ENCODE measurements at places on chromosomes 5 and 9.

DNA sequence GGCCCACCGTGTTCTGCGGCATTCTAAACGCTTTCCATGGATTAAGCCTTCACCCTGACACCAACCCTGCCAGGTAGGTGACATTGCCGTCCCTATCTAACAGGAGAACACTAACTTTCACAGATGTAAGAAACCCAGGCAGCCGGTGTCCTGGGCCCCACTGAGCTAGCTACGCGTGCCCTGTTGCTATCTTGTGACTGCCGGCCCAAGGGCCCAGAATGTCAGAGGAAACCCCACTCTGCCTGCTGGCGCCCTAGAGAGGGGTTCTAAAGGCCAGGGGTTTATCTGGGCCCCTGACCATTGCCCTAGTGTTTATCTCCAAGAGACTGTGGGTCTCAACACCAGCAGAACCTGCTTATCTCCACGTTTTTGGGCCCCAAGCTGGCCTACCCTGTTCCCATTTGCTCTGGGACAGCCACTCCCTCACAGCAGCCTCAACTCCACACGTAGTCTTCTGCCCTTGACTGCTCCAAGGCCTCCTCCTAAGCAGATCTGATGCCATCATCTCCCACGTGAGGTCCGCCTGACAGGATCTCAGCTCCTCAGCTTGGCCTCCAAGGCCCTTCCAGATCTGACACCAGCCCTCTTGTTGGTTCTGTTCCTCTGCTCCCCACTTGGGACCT lies 18.1 kb upstream of the ZBTB34 start:
- DNase-seq = peak; percentile 48

DNA sequence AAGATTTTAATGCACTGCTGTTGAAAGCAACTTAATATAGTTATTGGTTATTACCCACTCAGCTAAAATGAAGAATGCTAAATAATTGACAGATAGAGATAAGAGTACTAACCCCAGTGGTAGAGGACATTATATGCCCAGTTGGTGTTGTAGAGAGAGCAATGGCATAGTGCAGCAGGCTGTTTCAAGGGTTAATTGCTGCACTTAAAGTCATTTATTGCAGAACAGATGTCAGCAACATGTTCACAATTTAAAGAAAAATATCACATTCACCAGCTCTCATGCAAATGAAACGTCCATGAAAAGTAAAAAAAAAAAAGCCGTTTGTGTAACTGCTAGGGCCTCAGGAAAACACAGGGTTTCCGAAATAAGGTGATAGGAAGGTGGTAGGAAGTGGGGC lies 254.6 kb downstream of the MTRR start:
- DNase-seq = no peak

GRCh38 chr5:109177782-109178181 lies 232.0 kb downstream of the PJA2 start:
- no peak for DNase-seq

DNA sequence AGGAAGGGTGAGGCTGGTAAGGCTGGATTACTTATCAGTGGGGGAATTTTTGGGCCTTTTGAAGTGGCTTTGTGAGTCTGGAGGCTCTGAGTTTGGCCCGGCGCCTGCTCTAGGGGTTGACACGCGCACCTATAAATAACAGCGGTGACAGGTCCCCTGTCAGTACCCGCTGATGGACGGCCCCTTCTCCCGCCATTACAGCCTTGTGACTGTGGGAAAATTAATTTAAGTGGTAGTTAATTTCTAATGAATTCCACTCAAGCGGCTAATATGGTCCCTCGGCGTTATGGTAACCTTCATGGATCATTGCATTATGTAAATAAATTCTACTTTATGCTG lies 16.5 kb downstream of the MRPL36 start:
- no peak for DNase-seq

- no peak for DNase-seq
These were observed 1033.5 kb downstream of the EFNA5 start for GRCh38 chr5:106637275-106637674.

DNA sequence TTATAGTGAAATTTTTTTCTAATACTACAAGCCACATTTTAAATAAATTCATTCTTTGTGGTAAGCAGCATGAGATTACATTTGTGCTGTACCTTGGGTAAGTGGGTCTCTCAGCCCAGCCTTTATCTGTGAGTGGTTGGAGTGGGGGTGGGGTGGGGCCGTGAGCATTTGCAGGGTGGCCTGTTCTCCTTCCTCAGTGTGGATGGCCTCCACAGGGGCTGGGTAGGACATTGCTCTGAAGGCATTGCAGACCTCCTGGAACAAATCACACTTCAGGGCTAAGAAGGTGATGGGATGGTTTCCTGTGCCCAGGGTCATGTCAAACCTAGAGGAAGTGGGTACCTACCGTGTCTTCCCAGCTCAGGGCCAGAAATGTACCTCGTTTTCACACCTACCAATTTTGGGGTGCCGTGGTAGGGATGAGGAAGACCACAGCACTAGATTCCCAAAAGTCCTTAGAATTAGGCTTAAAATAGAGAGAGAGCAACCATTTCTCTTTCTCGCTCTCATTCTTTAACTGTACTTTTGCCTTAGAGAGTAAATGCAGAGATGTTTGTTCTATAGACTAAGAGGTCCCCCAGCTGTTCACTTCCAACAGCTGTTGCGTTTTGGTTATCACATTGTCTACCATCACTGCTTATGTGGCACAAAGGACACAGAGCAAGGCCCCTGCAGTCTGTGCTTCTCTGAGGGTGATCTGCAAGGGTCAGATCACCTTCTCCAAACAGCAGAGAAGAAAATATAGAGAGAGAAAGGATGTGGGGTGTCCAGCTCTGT lies 83.4 kb upstream of the CTSL start:
- no peak for DNase-seq

- DNase-seq = no peak
These were observed 145.2 kb downstream of the SLC25A46 start for GRCh38 chr5:110884005-110884404.

DNA sequence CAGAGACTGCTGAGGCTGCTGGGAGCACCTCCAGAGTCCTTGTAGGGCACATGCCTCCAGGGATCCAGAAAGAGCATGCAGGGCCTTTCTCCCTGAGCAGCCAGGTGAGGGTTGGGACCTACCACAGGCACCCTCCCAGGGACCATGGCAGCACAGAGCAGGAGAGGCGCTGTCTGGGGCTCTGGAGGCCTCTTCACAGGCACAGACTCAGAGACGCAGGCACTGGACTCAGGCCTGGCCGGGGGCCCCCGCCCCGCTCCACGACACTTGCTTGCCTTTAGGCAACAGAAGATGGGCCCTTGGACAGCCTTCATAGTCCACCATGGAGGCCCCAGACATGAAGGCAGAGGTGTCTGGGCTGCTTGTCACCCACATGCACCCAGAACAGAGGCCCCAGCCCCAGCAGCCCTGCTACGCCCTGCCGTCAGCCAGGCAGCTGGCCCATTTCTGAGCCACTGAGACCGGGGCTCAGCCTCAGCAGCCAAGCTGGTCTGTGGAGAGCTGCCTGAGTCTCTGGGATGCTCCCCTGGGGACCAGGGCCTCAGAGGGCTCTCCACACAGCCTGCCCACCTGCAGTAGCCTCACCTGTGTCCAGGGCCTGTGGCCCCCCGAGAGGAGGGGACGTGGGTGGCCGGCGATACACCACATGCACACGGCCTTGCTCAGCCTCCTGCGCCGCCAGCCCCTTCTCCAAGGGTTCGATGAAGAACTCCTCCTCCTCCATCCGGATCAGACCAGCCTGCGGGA lies 72.8 kb downstream of the ADAMTS2 start:
- DNase-seq = no peak

- peak; percentile 100 for DNase-seq
These were observed at the start of gene RC3H2 for GRCh38 chr9:122904823-122905710. Gene RC3H2, minus strand, starts transcription at chr9:122905359. Its CDS starts 7,850 bp downstream, at chr9:122897509.

GRCh38 chr9:111925017-111925770 lies 28.6 kb downstream of the UGCG start:
- DNase-seq = no peak

- no peak for DNase-seq
These were observed 10.4 kb upstream of the CXCL14 start for GRCh38 chr5:135589152-135589551.

- DNase-seq = no peak
These were observed 284.6 kb downstream of the ARRDC3 start for GRCh38 chr5:91098541-91098940.

DNA sequence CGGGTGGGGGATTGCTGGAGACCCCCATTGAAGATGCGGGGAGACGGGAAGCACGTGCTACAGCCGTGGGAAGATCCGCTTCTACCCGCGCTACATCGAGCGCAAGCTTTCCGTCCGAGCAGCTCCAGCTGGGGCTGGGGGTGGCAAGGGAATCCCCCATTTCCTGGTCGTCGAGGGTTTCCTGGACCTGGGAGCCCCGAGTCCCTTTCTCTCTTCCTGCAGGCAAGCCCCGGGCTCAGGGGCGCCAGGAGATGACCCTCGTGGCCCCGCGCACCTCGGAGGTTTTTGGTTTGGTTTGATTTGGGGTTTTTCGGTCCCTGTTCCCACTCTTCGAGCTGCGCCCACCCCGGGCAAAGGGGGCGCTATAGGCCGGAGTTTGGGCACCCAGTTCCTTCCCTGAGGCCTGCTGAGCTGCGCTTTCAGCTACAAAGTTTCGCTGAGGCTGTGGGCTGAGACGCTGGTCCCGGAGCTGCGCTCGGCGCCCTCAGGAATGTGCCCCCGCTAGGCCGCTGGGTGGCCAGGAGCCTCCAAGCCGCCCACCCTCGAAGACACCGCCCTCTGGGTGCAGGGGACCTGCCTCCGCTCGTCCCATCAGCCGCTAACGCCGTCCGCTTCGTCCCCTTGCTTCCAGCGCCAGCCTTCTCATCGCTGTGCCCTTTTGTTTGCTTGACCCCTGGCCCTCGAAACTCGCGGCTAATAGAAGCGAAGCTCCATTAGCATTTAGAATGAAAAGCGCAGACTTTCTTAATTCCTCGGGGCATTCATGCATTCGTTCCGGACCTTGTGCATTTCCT lies 2.9 kb downstream of the NR4A3 start:
- DNase-seq = peak; percentile 56

DNA sequence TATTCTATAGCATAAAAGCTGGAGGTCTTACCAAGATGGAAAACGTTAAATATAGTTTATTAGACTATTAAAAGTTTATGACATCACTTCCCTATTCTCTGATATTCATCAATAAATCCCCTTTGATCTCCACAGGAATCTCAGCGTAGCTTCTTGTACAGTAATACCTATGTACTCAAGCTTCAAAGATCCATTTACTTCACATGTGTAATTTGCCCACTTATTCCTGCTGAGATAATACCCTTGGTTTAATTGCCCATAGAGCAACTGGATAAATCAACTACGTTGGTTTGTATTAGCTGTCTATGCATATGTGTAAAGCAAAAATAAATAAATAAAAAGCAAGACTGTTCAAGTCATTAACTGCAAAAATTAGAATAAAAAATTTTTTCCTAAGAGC lies 219.7 kb downstream of the EFNA5 start:
- no peak for DNase-seq

DNA sequence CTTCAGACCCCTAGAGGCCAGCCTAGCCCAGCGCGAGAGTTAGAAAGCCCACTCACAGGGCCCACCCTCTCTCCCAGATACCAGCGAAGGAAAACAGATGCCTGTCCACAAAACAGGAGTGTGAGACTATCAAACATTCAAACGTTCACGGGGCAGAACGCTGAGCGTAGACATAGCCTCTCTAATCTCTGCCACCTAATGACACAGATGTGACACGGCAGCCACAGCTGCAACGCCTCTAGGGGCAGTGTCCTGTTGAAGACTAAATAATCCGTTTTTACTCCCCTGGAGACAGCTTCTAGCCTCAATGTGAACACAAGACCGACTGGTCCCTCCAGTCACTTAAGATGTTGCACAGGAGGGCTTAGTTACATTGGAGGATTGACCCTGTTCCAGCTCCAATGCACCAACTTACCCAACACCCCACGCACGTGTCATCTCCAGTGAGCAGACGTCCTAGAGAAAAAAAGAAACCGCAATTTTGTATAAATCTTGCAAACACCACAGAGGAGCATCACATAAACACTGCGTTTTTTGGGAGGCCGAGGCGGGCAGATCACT lies 14.3 kb downstream of the DIPK1B start:
- peak; percentile 84 for DNase-seq

DNA sequence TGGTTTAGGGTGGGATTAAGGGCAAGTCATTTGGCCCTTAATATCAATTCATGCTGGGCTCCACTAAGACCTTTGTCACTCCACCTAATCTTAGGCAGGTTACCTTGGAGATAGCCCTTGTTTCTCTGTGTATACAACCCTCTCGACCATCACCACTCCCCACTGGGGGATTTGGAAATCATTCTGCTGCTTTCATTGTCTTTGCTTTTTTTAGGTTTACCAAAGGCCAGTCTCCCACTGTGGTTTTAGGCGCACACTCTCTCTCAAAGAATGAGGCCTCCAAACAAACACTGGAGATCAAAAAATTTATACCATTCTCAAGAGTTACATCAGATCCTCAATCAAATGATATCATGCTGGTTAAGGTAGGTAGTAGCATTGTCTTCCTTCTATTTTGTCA lies 6.2 kb downstream of the GZMK start:
- DNase-seq = no peak

GRCh38 chr9:130927995-130928900 lies 10.8 kb downstream of the FIBCD1 start:
- DNase-seq = no peak

- DNase-seq = no peak
These were observed 128.1 kb downstream of the DAB2IP start for GRCh38 chr9:121779381-121780117.

- no peak for DNase-seq
These were observed 46.8 kb downstream of the TENT4A start for GRCh38 chr5:6759983-6760382.

GRCh38 chr5:5364932-5365331 lies 57.5 kb upstream of the ICE1 start:
- DNase-seq = no peak

DNA sequence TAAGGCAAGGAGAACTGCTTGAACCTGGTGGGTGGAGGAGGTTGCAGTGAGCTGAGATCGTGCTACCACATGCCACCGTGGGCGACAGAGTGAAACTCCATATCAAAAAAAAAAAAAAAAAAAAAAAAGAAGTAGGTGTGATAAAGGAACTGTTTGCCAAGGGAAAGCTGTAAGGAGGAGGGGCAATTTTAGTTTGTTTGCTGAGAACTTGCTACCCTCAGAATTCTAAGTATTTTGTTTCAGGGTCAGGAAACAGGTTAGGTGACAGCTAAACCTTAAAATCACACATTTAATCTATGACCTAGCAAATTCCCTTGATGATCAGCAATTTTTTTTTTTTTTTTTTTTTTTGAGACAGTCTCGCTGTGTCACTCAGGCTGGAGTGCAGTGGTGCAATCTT lies 7.2 kb upstream of the ARRDC3 start:
- DNase-seq = peak; percentile 26
